Stimulated activated CD4-positive, alpha-beta T cell treated with anti-CD3 and anti-CD28 coated beads, Interleukin-1b, Interleukin-23, amount 100 ng/mL, for 1 hour (primary cell): ENCODE measurements at places on chromosomes 5 and 9.
A peak's percentile ranks its signal among the peaks of the same experiment; 100 is the strongest.

- DNase-seq, result no peak
Observed at GRCh38 chr9:82081496-82081895, 92.9 kb downstream of the SPATA31D1 start.

DNA sequence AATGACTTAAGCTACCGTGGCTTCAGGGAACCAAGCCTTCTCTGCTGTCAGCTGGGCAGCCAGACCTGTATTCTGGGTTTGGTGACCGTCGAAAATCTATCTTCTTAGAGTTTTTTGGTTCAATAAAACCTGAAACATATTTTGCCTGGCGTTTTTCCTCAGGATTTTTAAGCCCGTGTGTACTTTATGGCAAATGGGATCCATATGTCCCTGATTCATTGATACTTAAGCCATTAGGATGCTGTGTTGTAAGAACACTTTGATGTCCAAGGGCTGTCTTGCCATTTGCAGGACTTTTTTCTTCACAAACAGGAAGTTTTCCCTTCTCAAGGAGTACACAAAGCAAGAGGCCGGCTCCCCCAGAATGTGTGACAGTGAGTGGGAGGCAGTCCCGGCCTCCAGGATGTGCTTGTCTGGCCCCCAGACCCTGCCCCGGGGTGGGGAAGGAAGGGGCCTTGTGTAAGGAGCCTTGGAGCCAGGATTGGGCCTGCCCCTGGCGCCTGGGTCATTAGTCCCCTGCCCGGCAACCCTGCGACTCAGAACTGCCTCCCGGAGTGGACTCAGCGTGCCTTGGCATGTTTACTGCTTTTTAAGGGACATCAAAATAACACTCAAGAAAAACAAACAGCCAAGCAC is 83.4 kb upstream of the SMIM23 start:
- DNase-seq, result no peak

- DNase-seq, result no peak
Observed at GRCh38 chr5:172444626-172445365, 9.5 kb downstream of the SH3PXD2B start.

DNA sequence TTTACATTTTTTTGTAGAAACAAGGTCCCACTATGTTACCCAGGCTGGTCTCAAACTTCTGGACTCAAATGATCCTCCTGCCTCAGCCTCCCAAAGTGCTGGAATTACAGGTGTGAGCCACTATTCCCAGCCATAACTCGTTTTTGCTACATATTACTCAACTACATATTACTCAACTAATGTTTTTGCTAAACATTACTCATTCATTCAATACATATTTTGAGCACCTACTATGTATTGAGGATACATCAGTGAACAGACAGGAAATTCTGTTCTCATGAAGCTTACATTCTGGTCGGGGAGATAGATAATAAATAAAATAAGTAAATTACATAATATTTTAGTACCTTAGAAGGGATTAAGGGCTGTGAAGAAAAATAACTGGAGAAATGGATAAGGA is 34.9 kb upstream of the STOM start:
- no peak for DNase-seq

- DNase-seq, result no peak
Observed at GRCh38 chr9:105633411-105633810, 28.8 kb upstream of the TAL2 start.

GRCh38 chr5:36728697-36729543 is 122.5 kb downstream of the SLC1A3 start:
- DNase-seq, result no peak

- DNase-seq, result no peak
Observed at GRCh38 chr9:86918556-86918955, 28.8 kb downstream of the GAS1 start.

DNA sequence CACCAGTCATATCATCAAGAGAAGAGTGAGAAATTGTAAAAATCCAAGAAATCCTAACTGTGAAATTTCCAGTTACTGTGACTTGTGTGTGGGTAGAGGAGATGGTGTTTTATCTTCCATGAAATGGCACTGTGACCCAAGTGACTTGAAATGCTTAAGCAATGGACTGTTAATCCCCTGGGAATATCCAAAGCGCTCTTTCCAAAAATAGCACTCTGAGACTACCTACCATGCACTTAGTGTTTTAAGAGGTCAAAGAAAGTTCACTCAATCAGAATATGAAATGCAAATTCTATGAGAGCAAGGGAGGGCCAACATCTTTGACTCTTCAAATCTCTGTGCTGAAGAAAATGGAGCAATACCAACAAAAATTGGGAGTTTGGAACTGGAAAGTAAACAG is 244.0 kb downstream of the GABRB2 start:
- DNase-seq, result no peak

GRCh38 chr5:72160329-72160728 is 53.1 kb downstream of the MAP1B start:
- DNase-seq, result no peak

DNA sequence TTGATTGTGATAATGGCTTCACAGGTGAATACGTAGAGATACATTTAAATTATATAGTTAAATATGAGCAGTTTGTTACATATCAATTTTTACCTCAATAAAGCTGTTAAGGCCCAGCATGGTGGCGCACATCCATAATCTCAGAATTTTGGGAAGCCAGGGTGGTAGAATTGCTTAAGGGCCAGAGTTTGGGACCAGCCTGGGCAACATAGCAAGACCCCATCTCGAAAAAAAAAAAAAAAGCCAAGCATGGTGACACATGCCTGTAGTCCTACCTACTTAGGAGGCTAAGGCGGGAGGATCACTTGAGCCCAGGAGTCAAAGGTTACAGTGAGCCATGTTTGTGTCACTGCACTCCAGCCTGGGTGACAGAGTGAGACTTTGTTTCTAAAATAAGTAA is 138.7 kb upstream of the TMEM161B start:
- no peak for DNase-seq

GRCh38 chr5:54445691-54446378 is 9.7 kb upstream of the HSPB3 start:
- DNase-seq, result no peak

DNA sequence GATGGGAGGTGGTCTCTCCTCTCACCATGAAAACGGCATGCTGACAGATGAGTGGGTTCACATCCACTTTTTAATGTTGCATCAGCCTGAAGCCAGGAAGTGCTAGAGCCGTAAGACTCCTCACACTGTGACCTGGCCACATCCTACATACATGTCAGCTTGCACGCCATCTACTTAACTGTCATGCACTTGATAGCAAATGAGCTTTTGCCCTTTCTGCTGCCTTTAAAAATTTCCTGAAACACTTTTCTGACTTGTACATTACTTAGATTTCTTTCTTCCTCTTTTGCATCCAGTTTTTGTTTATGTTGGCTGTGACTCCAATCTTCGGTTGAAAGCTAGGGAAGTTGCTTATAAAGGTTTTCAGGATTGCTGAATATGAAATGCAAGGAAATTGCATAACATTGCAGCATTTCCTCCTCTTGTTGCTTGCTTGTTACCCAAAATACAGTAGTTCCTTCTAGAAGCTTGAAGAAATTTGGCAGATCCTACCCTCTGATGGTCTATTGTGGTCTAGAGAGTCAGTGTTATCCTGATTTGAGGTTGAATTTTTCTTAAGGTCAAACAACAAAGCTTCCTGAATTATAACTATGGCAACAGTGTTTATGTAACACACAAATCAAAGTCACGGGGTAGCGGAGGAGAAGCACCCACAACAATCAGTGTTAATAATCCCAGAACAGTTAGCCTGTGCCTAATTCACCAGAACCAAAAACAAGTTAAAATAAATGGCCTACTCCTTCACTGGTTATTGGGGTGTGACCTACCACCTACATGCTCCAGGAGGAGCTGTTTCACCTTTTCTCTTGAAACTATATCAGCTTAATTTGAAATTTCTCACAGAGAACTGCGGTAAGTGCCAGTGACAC is 232.5 kb downstream of the ARHGAP26 start:
- DNase-seq, result peak; percentile 15

GRCh38 chr5:125045646-125046045 is 299.2 kb upstream of the ZNF608 start:
- DNase-seq, result no peak

DNA sequence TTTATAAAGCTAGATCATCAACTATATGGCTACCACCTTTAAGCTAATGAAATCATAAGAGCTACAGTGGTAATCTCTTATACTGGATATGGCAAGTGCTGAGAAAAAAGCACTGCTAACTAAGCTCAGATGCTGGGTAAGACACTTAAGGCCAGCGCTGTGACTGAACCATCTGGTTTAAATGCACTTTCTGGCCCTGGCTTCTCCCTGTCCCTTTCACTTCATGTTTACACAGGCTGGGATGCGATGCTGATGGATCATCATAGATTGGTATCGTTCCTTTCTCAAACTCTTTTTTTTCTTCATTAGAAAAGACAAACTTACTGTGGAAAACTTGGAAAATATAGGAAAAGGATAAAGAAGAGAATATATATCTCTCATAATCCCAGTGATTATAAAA is 52.3 kb downstream of the KIF24 start:
- no peak for DNase-seq

- no peak for DNase-seq
Observed at GRCh38 chr5:137933491-137933911, 44.2 kb downstream of the PKD2L2 start.

DNA sequence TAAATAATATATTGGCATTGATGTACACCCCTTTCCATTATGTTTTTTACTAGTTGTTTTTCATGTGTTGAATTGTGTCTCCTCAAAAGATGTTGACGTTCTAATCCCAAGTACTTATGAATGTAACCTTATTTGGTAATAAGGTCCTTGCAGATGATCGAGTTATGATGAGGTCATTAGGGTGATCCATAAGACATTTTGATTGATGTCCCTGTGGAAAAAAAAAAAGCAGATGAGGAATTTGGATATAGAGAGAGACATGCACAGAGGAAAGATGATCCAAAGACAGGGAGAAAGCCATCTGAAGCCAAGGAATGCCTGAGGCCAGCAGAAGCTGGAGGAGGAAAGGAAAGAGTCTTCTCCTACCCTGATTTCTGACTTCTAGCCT is 632.7 kb downstream of the TLR4 start:
- no peak for DNase-seq

DNA sequence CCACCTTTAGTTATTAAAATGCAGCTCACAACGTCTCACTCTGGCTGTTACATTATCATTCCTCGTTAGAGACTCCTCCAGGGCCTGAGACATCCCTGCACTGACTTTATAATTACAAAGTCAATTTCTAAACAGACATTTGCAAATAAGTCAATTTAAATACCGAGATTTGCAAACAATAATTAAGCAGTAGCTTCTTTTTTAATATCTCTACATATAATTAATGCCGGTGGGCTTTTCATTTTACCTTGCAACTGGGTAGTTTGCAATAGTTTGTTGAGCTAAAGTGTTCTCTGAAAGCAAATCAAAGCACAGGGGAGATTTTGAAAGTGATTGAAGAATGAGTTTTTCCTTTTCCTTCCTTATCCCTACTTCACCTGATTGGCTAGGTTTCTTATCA is 154.4 kb downstream of the TLR4 start:
- DNase-seq, result no peak

- no peak for DNase-seq
Observed at GRCh38 chr5:14364576-14365472, 216.8 kb upstream of the OTULINL start.

GRCh38 chr5:141402553-141403243 is at the start of gene PCDHGA9:
Gene PCDHGA9 (plus strand): TSS chr5:141402778. CDS start chr5:141402953, 175 bp downstream.
- no peak for DNase-seq

GRCh38 chr5:141483902-141484301 is 928 bp upstream of the PCDHGC4 start:
- DNase-seq, result no peak

DNA sequence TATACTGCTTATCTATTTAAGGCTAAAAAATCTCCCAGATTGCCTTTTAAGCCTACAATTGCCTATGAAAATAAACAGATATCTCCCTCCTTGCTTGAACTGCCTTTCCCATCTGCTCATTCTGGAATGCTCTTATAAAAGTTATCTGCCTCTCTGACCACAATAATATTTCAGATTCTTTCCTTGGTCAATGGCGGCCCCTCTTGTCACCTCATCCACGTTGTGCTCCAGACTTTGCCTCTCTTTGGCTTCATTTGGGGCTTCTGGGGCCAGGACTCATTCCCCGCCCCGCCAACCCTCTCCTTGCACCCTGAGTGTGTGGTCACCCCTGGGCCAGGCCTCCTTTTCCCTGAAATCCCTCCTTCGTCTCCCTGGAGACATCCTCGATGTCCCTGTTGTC is 110.0 kb upstream of the RPS23 start:
- DNase-seq, result no peak

DNA sequence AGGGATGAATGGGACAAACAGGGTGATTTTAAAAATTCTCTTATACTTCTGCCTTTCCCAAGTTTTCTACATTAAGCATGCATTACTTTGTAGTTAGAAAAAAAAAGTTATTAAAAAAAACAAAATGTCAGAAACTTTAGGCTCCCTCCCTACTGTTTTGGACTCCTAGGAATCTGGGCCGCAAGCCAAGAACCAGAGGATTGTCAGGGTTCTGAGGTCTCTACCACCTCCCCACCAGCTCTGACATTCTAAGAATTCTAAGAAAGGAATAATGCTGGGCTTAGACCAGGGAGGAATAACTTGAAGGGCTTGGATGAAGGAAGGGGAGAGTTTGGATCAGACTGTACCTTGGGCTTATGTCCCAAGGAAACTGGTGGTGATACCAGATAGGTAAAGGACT is 1.1 kb upstream of the ARHGEF39 start:
- DNase-seq, result no peak

DNA sequence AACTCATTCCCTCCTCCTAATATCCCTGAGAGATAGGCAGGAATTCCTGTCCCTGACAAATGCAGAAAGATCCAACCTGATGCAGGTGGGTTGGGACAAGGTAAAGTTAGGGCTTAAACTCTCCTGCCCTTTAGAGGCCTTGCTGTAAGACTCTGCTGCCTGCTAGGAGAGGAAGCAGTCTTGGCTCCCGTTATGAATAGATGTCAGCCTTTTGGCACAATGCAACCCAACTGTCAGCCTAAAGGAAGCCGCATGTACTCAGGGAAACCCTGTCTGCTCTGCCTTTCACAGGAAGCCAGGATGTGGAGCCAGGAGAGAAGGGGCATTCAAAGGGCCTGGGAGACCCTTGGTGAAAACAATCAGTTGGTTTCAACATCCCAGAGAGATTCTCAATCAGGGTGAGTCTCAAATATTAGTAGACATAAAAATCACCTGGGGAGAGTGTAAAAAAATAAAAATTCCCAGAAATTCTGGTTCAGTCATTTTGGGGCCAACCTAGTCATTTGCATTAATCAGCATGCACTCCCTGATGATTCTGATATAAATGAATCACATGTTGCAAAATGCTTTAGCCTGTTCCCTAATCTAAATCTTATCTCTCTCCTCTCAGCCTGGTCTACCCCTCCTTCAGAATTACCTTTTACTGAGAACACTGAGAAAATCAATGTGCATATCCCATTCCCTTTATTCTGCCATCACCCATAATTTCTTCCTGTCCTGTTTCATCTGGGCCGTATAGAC is 136.2 kb upstream of the TRIM32 start:
- no peak for DNase-seq

DNA sequence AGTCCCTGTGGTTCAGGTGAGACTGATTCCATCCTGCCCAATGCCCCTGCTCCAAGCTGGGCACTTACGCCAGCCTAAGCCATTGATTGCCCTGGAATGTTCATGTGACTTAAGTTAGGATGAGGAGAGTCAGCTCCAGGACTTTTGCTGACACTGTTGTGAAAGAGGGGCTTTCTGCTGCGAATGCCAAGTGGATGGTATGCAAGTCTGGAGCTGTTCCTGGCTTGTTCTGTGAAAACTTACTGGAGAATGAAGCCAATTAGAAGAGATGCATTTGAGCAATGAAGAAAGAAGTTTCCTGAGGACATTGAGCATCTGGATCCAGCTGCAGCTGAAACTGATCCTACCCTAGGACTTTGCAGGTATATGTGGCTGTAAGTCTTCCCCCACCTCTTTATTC is 61.2 kb upstream of the ZFR start:
- no peak for DNase-seq

- no peak for DNase-seq
Observed at GRCh38 chr9:131977109-131977838, 102.4 kb downstream of the MED27 start.

- no peak for DNase-seq
Observed at GRCh38 chr5:179954434-179954833, 46.7 kb upstream of the TBC1D9B start.
